ENCODE measurements at places on chromosomes 4 and X. TPM values are rescaled to one million over a fixed set of nuclear protein-coding genes. Genes with fewer than 3 reads are reported as not detected.

USP17L28 gene
- not detected for total RNA-seq

PLS3 gene
- total RNA-seq = 538 TPM

PPARGC1A gene
- total RNA-seq = 1.5 TPM

RRAGB gene
- total RNA-seq = 19.5 TPM

LIMCH1 gene
- total RNA-seq = 44.5 TPM

ERVMER34-1 gene
- 0.14 TPM for total RNA-seq
